ENCODE measurements at places on chromosomes 6 and 20. TPM values are rescaled to one million over a fixed set of nuclear protein-coding genes. Genes with fewer than 3 reads are reported as not detected.

The MYLK2 gene
- 0.39 TPM for total RNA-seq

The TRIM38 gene
- total RNA-seq: 24.9 TPM

DNA sequence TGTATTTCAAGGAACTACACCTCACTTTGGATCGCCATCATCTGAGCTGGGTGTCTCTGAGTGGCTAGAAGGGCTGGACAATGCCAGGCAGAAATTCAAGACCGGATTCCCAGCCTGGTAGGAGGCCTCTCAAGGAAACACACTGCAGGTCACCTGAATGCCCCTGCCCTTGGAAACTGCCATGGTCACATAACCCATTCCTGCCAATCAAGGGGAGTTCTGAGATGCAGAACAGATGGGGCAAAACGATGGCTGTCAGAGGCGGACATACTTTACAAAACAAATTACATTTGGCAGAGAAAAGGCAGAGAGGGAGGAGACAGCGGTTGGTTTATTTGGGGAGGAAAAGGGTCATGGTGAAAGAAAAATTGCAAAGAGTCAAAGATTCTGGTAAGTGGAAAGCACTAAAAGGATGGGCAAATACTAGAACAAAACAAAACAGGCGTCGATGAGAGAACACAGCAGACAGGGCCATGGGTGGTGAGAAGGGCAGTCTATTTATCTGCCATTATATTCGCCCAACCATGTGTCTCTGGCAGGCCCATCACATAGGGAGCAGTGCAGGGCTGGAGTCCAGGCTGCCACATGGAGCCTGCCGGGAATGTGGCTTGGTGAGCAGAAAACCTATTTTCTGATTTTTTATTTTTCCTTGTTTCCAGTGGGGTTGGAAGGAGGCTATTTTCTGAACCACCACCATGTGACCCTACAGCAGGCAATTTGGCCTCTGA lies 13.5 kb downstream of the BEND3 start:
- peaks cover 10% of the 10 kb centered on the region for H3K4me1 ChIP-seq
- H3K27ac ChIP-seq: no peak overlapping the region
- no peak overlapping the region for H3K4me3 ChIP-seq
- no peak for DNase-seq
- no peaks in the 10 kb centered on the region for H3K27me3 ChIP-seq

DNA sequence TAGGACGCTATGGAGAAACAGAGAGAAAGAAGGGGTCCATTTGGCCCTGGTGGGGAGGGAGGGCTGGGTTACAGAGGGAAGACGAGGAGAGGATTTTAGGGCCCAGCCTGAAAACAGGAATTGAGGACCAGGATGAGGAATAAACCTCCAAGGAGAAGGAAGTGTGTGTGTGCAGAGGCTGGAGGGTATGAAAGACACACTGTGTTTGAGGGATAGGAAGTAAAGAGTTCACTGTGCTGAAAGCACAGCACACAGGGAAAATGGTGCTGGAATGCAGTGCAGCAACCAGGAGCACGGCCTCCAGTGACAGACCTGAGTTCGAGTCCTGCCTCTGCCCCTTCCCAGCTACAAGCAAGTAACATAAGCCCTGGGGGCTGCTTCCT lies 7.8 kb downstream of the MBOAT1 start:
- H3K27me3 ChIP-seq: no peaks in the 10 kb centered on the region
- peaks cover 67% of the 10 kb centered on the region for H3K4me1 ChIP-seq
- H3K4me3 ChIP-seq: no peak overlapping the region

- DNase-seq: no peak
- H3K4me3 ChIP-seq: no peak overlapping the region
- H3K36me3 ChIP-seq: no peaks in the 10 kb centered on the region
- H3K4me1 ChIP-seq: peaks cover 18% of the 10 kb centered on the region
- no peak overlapping the region for H3K27ac ChIP-seq
Observed at GRCh38 chr6:135233686-135234491, 52.8 kb downstream of the MYB start.

DNA sequence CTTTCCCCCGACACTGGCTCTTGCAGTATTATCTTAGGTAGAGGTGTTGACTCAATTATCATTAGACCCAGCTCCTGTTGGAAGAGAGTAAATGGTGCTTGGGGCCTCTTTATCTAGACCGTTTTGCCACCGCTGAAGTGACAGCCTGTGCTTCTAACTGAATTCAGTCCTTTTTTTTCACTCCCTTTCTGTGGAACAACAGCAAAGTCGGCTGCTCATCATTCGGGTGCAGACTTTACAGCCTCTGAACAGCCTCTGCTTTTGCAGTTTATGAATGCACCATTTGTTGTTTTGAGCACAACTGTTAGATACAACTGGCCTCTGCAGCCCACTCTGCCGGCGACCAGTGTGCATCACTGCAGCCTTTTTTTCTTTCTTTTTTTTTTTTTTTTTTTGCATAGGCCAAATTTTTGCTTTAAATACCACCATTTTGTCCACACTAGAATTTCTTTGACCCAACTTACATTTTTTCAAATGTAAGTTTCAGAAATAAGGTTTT lies 35.8 kb downstream of the RREB1 start:
- H3K36me3 ChIP-seq: no peaks in the 10 kb centered on the region
- H3K4me3 ChIP-seq: peak overlapping the region; percentile 19
- H3K4me1 ChIP-seq: peaks cover 82% of the 10 kb centered on the region
- H3K27me3 ChIP-seq: no peaks in the 10 kb centered on the region
- DNase-seq: no peak

- H3K36me3 ChIP-seq: peaks cover 70% of the 10 kb centered on the region
- peak overlapping the region; percentile 22 for H3K4me3 ChIP-seq
- peak; percentile 77 for DNase-seq
Observed at GRCh38 chr6:90025523-90026061, 131.3 kb downstream of the GJA10 start.
